ENCODE measurements at places on chromosomes 6 and 20.
A peak's percentile ranks its signal among the peaks of the same experiment; 100 is the strongest.

DNA sequence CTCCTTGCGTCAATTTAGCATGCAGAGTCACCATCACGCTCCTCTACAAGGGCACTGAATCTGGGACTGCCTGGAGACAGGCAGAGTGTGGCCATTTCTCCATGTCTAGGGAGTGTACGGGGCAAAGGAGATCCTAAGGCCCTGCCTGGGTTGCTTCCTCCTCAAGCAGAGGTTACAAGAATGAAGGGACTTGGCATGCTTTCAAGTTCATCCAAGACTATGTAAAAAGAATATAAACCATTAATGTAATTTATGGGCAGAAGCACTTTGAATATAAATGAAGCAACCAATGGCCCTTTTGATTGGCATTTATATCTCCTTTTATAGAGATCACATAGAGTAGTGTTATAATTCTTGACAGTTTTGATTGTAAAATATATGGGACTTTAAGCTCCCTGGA is 137.5 kb downstream of the BTBD3 start:
- no peak for DNase-seq

- DNase-seq, result no peak
Observed at GRCh38 chr6:8944548-8944947, 509.2 kb upstream of the SLC35B3 start.

DNA sequence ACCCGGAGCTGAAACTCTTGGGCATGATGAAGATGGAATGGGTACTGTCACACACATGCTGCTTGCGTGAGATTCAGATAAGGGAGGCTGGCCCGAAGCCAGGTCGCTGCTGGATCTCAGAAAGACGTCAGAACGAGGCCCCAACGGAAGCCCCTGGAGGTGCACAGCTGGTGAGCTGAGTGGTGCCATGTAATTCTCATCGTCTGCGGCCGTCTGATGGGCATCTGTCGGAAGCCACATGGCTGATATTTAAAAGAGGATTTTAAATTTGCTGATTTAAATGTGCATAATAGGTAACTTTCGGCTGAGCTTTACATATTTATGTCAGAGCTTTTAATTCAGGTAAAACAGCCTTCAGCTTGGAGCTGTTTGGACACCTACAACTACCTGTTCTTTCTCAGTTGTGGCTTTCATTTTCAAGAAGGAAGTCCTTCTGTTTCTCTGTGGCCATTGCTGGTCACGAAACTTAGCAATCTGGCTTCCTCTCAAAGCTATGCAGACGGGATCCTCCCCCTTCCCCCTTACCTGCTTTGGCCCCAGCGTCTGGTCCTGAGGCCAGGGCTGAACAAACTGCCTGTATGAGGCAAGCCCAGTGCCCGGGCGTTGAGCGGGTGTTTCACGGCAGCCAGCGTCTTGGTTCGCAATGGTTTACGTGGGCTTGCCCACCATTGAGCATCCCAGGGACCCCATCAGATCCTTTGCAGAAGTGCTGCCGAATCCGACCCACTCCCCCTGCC is 9.2 kb downstream of the SLCO4A1 start:
- DNase-seq, result peak; percentile 19

DNA sequence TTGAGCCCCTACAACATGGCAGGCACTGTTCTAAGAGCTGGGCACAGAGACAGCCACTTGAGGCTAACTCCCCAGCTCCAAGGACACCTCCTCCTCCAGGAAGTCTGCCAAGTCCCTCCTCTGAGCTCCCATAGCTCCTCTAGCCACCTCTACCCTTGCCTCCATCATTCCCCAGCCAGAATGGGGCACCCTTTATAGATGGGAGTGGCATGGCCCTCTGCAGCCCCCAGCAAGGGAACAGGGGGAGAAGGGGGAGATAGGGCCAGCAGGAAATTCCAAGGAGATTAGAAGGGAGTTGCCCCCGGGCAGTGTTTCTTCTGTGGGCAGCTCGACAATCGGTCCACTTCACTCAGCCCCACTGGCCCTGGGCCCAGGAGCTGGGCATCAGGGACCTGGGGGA is 19.7 kb upstream of the TLDC2 start:
- DNase-seq, result no peak

GRCh38 chr20:41038878-41039404 is 10.3 kb downstream of the TOP1 start:
- no peak for DNase-seq

DNA sequence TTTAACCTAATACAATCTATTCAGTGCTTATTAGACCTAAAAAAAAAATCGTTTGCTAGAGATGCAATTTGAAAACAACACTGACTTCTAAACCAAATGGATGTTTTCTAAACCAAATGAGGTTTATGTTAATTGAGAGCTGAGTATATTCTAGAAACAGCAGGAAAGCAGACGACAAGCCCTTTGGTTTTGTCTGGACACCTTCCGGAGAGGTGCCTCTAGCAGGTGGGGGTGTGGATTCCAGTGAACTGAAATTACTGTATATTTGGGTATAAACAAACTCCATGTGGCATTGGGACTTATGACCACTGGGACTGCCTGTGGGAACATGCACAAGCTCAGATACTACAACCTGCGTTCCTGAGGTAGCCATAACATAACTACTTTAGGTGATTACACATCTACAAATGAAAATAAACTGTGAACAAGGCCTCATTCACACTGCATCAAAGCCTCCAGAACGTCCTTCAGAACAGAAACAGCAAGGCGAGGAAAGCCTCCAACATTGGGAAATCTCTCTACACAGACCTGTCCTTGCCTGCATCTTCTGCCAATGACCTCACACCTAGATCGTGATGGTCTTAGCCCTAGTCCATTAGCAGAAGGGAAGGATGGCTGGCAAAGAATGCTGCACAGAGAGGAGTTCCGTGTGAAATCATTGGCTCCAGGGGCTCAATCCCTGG is 206.8 kb upstream of the FOXQ1 start:
- no peak for DNase-seq

DNA sequence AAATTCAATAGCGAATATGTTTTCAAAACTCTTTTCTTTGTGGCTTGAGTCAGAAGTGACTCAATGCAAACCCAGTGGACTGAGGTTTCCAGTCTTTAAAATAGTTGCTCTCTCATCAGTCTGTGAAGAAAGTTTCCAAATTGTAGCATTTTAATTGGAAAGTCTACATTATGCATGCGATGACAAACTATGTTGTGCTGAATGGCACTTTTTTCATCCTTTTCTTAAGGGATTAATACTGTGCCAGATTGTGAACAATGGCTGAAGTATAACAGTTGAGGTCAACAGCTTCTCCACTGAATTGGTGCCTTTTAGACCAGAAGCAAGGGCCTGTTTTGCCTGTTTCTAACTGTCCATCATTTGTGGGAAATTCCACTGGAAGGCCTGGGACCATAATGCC is 377.1 kb downstream of the BTBD9 start:
- DNase-seq, result peak; percentile 70

DNA sequence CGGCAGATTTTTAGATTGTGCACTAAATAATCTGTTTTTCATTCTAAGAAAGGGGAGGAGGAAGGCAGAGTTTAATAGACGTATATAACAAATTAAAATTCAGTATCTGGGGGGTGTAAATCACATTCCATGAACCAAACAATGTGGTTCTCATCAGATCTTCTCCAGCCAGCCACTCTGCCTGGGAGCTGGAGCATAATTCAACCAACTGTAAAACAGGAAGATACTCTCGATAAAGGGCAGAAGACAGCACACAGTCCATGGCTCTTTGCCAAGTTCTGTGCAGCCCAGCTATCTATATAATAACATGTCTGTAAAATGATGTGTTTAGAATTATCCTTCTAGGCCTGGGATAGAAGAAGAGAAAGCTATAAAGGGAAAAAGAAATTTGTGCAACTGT is 289.9 kb upstream of the ZFP64 start:
- peak; percentile 76 for DNase-seq

- no peak for DNase-seq
Observed at GRCh38 chr6:157774153-157775135, 48.6 kb upstream of the SNX9 start.

- peak; percentile 38 for DNase-seq
Observed at GRCh38 chr6:74568861-74569260, 637.0 kb downstream of the COL12A1 start.

DNA sequence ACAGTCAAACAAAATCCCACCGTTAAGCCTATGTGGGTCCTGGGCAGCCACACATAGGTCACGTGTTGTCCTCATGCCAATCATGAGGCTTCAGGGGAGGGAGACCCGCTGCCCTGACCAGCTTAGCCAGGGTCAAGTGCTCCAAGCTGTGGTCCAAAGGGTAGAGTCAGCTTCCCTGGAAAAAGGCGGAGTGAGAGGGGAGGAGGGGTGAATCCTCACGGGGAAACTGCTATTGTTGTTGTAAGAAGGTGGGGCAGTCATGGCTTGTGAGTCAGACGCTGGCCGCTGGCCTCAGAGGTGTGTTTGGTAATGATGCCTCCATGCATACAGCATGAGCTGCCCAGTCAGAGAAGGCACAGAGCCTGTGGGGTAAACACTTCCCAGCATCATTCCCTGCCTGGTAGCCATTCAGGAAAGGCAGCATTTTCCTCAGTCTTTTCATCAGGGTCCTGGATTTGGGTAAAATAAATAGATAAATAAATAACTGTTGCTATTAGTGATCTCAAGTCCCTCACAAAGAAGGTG is 8.7 kb downstream of the CST3 start:
- peak; percentile 85 for DNase-seq

- no peak for DNase-seq
Observed at GRCh38 chr6:135002974-135003703, 51.5 kb downstream of the HBS1L start.

GRCh38 chr20:3826420-3826819 is 6.1 kb downstream of the AP5S1 start:
- no peak for DNase-seq

GRCh38 chr20:54219751-54220426 is 12.0 kb downstream of the PFDN4 start:
- DNase-seq, result peak; percentile 33

DNA sequence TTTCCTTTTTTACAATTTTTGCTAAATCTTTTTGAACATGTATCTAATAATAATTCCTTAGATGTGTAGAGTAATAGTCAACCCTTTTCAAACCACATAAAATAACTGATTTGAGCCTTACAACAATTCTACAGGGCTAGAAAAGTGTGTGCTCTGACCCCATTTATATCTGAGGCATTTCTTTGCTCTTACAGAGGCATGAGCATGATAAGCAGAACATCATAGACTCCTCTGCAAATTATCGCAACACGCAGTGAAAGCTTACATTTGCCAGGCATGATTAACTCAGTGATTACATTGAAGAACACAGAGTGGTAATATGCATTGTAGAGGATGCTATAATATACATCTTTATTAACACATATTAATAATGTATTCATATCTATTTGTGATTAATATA is 120.4 kb downstream of the SIM1 start:
- no peak for DNase-seq

DNA sequence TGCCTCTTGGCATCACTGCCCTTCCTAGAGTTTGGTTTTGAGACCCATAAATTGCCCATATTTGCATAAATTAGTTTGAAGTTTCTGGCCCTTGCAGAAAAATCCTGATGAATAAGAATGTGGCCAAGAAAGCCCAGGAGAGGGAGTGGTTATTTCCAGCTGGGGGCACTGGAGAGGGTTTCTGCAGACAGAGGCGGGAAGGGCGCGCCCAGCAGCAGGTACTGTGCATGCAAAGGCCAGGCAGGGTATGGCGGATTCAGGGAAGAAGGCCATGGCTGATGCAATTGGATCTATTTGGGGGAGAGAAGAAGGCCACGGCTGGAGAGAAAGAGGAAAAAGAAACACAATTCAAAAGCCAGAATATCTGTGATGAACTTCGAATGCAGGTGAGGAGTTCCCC is 48.2 kb upstream of the PXDC1 start:
- no peak for DNase-seq

DNA sequence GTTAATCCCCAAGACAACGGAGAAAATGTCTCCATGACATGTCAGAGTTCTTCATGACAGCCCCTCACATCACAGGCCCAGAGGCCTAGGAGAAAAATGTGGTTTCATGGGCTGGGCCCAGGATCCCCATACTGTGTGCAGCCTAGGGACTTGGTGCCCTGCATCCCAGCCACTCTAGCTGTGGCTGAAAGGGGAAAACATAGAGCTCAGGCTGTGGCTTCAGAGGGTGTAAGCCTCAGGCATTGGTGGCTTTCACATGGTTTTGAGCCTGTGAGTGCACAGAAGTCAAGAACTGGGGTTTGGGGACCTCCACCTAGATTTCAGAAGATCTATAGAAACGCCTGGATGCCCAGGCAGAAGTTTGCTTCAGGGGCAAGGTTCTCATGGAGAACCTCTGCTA is 122.8 kb downstream of the FHL5 start:
- DNase-seq, result no peak

- no peak for DNase-seq
Observed at GRCh38 chr20:24962510-24962909, 13.4 kb downstream of the CST7 start.

DNA sequence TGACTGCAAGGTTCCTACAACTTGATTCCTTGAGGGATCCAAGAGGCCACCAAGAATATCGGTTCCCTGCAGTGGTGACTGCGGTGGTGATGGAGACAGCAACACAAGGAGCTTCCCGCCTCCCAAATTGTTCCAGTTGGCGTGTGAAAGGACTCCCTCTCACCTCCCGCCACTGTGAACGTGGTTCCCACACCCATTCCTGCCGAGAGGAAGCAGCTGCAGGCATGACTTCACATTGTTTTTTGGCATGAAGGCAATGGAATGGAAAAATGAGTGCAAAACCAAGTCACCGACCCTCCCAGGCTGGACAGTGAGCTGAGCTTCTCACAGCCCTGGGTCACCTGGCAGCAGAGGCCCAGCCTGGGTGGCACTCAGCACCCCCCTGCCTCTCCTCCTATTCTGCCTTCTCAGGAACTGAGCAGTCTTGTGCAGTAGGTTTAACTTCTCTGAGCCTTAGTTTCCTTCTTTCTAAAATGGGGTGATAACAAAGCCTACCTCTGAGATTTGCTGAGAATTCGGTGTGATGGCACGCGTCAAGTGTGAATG is 75.0 kb downstream of the CNKSR3 start:
- DNase-seq, result no peak

DNA sequence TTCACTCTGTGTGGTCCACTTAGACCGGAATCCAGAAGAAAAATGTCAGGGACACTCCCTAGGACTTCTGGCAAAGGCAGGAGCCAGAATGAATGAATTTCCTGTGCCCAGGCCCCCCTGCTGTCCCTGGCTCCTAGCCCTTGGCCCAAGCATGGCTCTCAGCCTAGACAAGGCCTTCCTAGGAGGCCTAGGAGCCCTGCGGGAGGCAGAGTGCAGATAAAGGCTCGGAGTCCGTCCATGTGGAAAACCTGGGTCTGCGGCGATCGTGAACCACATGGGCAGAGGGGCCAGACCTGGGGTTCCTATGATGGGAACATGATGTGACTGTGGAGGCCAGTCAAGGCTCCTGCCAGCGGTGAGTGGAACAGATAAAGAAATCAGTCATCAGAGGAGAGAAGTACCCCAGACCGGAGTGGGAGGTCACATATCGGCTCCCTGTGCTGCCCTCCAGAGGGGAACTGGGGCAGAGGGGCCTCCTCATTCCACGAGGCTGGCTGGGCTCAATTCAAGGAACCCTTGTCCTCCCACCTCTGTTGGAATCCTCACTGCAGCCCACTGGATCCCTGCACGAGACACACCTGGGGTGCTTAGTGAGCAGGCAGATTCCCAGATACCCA is 5.9 kb upstream of the VSTM2L start:
- DNase-seq, result no peak

- DNase-seq, result no peak
Observed at GRCh38 chr6:140434761-140435160, 1060.3 kb upstream of the CITED2 start.

GRCh38 chr20:56927127-56927526 is 298.0 kb downstream of the TFAP2C start:
- no peak for DNase-seq

GRCh38 chr6:147287869-147288271 is 83.7 kb downstream of the STXBP5 start:
- DNase-seq, result peak; percentile 41
